ENCODE measurements at places on chromosomes 4 and X.

- DNase-seq = no peak
Measured at GRCh38 chr4:124666496-124666895, 46.0 kb downstream of the ANKRD50 start.

- DNase-seq = no peak
Measured at GRCh38 chr4:183860119-183860518, 45.0 kb upstream of the STOX2 start.

GRCh38 chrX:96682516-96682915, 2.1 kb upstream of the DIAPH2 start:
- no peak for DNase-seq

DNA sequence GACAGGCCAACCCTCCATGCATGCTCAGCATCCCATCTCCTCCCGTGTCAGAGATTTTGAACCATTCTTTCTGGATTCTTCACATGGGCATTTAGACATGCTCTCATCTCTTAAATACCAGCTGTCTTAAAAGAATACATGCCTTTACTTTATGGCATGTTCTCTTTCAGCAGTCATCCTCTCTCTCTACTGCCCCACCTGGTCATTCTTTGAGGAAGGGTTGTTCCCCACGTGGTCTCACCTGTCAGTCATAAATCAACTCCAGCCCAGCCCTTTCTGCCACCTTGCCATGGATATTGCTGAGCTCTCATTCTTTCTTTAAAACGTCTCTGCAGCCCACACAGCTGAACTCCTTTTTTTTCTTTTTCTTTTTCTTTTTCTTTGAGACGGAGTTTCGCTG, 111.3 kb downstream of the ARHGAP10 start:
- DNase-seq = no peak

- no peak for DNase-seq
Measured at GRCh38 chr4:178462710-178463109, 1020.5 kb upstream of the AGA start.

DNA sequence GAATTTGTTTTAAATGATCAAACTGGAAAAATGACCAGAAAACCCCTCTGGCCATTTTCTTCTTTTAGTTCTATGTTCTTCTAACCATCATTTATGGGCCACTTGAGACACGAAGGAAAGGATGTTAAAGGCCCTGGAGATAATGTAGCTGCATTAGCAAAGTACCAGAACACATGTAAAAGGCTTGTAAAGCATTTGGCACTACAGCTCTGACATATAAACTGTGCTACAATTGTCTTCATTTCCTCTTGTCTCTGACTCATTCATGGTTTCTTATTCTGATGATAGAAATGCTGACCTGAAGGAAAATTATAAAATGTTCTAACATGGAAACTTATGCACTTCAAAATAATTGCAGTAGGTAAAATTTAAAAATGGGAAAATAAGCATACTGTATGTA, 388.7 kb downstream of the FAT4 start:
- DNase-seq = no peak

DNA sequence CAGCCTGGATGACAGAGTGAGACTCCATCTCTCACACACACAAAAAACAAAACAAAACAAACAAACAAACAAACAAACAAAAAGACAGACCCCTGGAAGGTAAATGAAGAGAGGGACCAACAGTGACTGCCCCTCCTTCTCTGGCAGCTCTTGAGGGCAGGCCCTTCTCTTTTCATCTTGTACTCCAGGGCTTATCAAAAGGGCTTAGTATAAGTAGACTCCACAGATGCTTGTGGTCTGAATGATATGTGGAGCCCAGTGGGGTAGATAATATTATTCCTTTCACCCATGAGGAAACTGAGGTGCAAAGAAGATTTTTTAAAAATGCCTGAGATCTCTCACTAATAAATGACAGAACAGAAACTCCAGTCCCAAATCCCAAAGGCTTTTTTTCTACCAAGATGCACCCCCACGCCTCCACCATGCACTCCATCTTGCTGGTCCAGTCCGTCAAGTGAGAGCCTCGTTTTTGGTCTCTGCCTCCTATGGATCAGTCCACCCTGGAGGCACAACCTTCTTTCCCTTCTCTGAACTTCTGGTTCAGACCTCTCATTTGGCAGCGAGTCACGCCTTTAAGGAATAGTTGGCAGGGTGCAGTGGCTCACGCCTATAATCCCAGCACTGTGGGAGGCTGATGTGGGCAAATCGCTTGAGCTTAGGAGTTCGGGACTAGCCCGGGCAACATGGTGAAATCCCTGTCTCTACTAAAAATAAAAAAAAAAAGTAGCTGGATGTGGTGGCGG, 17.0 kb upstream of the CHRNA9 start:
- no peak for DNase-seq

GRCh38 chr4:182255441-182256190, 12.4 kb downstream of the TENM3 start:
- no peak for DNase-seq

GRCh38 chrX:75638332-75638731, 115.5 kb upstream of the ZDHHC15 start:
- DNase-seq = no peak

GRCh38 chr4:81257021-81257420, 42.0 kb upstream of the PRKG2 start:
- no peak for DNase-seq

- DNase-seq = no peak
Measured at GRCh38 chr4:88070031-88070430, 62.6 kb downstream of the PKD2 start.

DNA sequence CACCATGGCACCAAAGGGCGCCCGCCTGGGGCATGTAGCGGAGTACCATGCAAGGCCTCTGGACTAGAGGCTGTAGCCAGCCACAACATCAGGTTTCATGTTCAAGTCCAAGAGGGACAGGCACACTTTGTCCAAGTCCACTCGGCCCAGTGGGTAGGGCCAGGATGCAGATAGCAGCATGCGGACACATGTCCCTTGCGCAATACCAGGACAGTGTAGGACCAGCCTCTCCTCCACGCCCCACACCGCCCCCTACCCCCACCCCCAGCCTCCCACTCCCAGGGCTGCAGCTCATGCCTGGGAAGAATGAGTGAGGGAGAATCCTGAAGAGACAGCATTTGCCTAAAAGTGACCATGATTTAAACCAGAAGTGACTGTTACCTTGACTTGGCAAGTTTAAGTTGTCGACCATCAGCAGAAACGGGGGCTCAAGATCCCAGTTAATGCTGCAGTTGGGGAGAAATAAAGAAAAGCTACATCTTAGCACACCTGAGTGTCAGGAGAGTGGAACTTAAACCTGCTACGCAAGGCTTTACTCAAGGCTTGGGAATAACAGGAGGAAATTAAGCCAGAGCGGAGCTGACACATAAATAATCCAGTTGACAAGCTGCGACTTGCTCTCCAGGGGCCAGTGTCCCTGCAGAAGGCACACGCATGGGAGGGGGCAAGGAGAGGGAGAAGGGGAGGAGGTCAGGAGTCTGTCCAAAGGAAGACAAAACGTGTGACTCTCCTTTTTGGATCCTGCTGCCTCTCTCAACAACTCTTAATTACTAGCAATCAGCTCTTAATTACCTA, 221.7 kb downstream of the BCOR start:
- no peak for DNase-seq

- no peak for DNase-seq
Measured at GRCh38 chr4:76784237-76784636, 113.7 kb downstream of the SOWAHB start.

DNA sequence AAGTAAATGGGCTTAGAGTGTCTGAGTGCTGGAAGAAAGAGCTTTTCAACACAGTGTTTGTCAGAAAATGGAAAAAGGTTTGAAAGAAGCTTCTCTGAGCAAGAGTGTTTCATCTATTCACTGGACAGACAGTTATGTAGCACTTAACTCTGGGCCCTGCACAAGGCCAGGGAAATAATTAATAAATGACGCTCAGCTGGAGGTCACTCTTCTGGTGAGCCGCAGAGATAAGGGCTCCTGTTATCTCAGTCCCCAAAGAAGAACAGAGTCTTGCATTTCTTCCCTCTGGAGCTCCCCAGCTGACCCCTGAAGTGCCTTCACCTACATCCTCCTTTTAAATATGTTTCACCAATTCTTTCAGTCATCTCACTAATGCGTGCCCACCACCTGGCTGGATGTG, 90.4 kb downstream of the SLC16A2 start:
- DNase-seq = no peak

- no peak for DNase-seq
Measured at GRCh38 chr4:154822775-154823174, 41.7 kb downstream of the RBM46 start.

- DNase-seq = no peak
Measured at GRCh38 chr4:89256203-89256800, 51.3 kb downstream of the GPRIN3 start.

GRCh38 chr4:3368841-3369760, 72.7 kb upstream of the HGFAC start:
- DNase-seq = no peak

- DNase-seq = no peak
Measured at GRCh38 chr4:67204441-67204840, 340.9 kb downstream of the CENPC start.

GRCh38 chrX:109472939-109473735, 8.7 kb downstream of the GUCY2F start:
- peak; percentile 41 for DNase-seq

DNA sequence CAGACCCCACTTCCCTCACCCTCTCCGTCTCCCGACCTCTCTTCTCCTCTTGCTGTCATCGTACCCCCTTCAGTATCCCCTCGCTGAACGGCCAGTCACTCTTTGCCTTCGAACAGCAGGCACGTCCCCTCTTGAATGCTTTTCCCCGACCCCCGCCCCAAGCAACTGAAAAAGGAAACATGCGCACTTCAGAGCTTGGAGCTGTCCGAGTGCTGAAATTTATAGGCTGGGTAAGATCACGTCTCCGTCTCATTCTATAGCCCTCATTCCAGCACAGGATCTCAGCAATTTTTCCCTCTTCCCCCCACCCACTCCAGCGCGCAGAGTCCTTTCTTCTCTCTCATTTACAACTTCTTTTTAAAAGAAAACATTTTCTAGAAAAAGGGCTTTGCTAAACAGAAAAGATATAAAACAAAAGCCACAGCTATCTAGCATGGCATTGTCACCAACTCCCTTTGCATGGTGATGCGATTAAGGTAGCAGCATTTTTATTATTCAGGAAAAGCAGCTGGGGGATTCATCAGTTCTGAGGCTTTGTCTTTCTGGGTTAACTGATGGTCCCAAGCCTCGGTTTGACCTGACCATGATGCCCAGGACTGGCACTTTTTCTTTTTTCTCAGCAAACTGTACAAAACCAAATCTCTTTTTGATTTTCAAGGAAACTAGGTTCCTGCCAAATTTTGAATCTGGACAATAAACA, at the start of gene GLRA2:
TSS of gene GLRA2 (plus strand) at position 247 of the 700 bp plus-strand sequence. CDS start 522 bp downstream, outside the sequence.
- DNase-seq = no peak

DNA sequence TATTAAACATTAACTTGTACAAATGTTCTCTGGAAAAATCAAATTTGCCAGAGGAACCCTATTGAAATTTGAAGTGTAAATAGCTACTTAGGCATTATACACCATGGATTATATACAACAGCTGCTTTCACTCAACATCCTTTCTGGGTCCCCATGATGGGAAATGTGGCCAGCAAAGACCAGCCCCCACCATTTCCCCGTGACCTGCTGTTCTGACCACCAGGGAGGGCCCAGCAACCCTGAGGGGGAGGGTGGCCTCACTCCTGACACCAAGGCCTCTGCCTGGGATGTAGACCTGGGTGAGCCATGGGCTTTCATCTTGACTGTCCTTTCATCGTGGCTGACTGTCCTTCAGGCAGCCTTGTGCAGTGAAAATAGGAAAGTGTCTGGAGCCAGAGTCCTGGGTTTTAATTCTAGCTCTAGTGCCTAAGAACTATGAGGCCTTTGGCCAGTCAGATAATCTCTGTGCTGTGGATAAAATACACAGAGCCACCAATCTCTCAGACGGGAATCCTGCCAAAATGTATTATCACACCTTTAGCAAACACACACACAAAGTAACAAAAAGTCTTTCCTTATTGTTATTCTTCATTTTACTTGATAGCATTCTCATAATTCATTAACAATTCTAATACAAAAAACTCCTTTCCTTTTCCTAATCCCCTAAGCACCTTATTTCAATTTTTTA, 45.1 kb downstream of the NR3C2 start:
- DNase-seq = no peak

- DNase-seq = no peak
Measured at GRCh38 chrX:15410947-15411346, 26.7 kb upstream of the VEGFD start.

- peak; percentile 8 for DNase-seq
Measured at GRCh38 chrX:2967998-2968909, 38.1 kb upstream of the ARSH start.

- no peak for DNase-seq
Measured at GRCh38 chr4:8617486-8618040, 25.0 kb downstream of the CPZ start.

- peak; percentile 73 for DNase-seq
Measured at GRCh38 chr4:84529169-84529751, 30.2 kb upstream of the NKX6-1 start.

GRCh38 chrX:43661521-43662240, 5.6 kb downstream of the MAOA start:
- DNase-seq = peak; percentile 28

GRCh38 chr4:5660185-5660584, 48.2 kb downstream of the EVC2 start:
- peak; percentile 4 for DNase-seq

DNA sequence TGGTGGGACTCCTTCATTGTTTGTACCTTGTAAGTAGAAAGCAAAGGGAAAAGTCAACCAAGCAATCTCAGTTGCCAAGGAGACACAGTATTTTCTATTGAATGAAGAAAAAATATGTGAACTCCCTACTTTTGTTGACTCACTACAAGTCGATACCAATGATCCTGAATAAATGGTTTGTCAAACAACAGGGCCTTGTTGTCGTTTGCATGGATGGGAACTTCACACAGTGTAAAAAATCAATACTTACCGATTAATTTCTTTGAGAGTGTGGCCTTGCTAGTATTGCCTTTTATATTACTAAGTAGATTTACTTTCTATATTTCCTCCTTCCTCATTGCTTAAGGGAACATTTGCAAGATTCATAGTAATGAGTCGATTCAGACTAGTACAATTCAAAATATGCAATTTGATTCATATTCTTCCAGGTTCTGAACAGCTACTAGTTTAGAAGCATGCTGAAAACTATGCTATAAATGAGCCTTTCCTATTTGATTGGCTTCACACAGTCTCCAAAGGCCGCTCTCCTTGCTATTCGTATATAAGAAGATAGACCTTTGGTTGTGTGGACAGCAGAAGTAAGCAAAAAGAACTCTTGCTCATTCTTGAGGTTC, 108.0 kb downstream of the ZNF330 start:
- peak; percentile 31 for DNase-seq

- no peak for DNase-seq
Measured at GRCh38 chr4:78601013-78601412, 49.4 kb downstream of the ANXA3 start.

DNA sequence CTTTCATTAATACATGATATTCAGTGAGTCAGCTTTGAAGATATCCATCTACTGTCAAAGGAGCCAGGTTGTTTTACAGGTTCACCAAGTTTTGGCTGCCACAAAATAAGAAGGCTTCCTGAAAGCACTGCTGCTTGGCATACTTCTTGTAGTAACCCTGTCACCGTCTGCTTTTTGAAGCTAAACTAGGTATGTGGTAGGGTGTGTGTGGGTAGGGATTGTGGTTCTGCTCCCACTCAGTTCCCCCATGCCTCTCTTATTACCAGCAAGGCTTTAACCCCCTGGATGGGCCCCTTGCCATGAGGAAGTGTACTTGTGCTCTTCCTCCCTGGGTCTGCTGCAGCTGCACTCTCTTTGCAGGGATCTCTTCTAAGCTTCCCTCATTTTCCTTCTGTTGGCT, 191.2 kb downstream of the BANK1 start:
- peak; percentile 20 for DNase-seq

Measured in suppressor macrophage treated with lipopolysaccharide for 1 hour (primary cell).